ENCODE measurements at places on chromosomes 2 and 18.

GRCh38 chr2:143842836-143843235 lies 677.1 kb downstream of the ZEB2 start:
- no peaks in the 10 kb centered on the region for H3K4me1 ChIP-seq
- DNase-seq: no peak
- H3K36me3 ChIP-seq: no peaks in the 10 kb centered on the region

GRCh38 chr2:62227386-62228075 lies 31.6 kb downstream of the B3GNT2 start:
- no peak overlapping the region for H3K27ac ChIP-seq
- H3K4me3 ChIP-seq: no peak overlapping the region
- H3K36me3 ChIP-seq: peaks cover 2% of the 10 kb centered on the region
- H3K27me3 ChIP-seq: no peaks in the 10 kb centered on the region

DNA sequence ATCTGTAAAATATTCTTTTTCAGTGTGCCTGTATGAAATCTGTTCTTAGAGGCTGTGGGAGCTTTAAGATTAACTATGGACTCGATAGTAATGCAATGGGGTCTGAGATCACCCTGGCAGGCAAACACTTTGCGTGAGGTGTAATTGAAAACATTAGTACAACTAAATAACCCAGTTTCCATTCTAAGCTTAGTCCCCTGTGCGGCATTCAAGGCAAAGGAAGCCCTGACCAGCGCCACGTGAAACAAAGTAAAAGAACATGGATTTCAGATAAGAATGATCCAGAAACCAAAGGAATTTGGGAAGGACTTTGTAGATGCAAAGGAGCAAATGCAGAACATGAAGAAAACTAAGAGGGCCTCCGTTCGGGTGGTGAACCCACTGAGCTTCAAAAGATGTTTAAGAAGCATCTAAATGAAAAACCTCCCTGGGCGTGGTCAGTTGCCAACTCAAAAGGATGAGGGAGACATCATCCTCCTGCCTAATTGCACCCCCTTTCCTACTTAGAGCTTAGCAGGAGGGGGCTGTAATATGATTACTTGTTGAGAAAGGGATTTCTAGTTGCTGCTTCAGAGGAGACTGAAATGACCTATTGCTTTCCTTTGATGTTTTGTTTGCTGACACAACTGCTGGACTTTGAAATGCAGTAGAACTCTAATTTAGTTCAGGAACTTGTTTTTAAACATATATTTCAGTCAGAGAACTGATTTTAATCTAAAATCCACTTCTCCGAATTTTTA lies 7.9 kb upstream of the CETN1 start:
- H3K4me3 ChIP-seq: no peak overlapping the region
- no peak overlapping the region for H3K27ac ChIP-seq
- no peak for DNase-seq
- no peaks in the 10 kb centered on the region for H3K36me3 ChIP-seq
- peaks cover 37% of the 10 kb centered on the region for H3K27me3 ChIP-seq

- peaks cover 15% of the 10 kb centered on the region for H3K4me1 ChIP-seq
- no peak overlapping the region for H3K27ac ChIP-seq
- DNase-seq: no peak
- H3K36me3 ChIP-seq: no peaks in the 10 kb centered on the region
- peaks cover 59% of the 10 kb centered on the region for H3K27me3 ChIP-seq
Observed at GRCh38 chr2:236177604-236177966, 9.4 kb upstream of the GBX2 start.

GRCh38 chr2:110929528-110929927 lies 191.2 kb upstream of the BCL2L11 start:
- H3K27ac ChIP-seq: no peak overlapping the region
- H3K4me1 ChIP-seq: no peaks in the 10 kb centered on the region
- H3K4me3 ChIP-seq: no peak overlapping the region

DNA sequence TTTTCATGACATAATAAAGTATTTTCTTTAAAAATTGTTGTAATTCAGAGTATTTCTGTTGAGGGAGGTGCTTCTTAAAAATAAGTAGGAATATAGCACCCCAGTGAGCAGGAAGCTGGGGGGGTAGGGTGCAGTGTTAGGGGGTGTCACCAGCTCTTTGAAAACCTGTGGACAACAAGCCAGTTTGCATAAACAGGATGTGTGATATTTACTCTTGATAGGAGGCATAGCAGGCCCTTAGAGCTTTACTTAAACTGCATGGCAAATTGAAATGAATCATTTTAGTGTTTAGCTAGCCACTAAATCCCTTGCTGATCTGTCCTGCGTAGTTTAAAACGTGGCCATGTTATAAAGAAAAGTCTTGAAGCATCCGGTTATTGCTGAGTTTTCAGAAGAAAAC lies 8.4 kb downstream of the TGIF1 start:
- H3K4me1 ChIP-seq: peaks cover 29% of the 10 kb centered on the region
- H3K36me3 ChIP-seq: peaks cover 8% of the 10 kb centered on the region
- H3K4me3 ChIP-seq: peak overlapping the region; percentile 70

DNA sequence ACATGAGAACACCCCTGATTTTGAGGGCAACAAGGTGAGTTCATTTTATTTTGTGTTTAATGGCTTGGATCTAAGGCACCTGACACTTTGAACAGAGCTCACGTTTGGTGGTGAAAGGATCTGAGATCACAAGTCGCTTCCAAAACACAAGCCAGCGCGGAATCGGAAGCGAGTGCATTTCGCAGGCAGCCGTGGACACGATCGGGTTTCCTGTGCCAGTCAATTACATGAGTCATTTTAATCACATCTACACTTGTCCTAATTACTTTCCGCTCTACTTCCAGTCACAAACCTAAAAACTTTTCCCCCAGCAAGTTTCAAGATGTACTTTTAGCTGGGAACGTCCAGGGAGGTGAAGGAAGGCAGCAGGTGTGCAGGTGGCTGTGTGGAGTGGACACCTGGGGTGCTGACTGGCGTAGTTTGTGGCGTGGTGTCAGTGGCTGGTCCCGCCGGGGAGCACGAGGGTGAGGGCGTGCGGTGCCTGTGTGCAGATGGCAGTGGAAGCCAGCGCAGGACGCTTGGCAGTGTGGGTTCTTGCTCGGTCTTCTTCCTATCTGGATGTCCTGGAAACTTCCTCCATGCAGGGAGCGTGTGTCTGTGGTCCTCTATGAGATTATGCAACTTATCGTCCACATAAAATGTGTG lies 75.6 kb downstream of the DCDC2C start:
- no peak overlapping the region for H3K27ac ChIP-seq
- H3K27me3 ChIP-seq: peaks cover 38% of the 10 kb centered on the region
- no peaks in the 10 kb centered on the region for H3K36me3 ChIP-seq
- no peak for DNase-seq
- H3K4me3 ChIP-seq: no peak overlapping the region
- H3K4me1 ChIP-seq: peaks cover 4% of the 10 kb centered on the region

DNA sequence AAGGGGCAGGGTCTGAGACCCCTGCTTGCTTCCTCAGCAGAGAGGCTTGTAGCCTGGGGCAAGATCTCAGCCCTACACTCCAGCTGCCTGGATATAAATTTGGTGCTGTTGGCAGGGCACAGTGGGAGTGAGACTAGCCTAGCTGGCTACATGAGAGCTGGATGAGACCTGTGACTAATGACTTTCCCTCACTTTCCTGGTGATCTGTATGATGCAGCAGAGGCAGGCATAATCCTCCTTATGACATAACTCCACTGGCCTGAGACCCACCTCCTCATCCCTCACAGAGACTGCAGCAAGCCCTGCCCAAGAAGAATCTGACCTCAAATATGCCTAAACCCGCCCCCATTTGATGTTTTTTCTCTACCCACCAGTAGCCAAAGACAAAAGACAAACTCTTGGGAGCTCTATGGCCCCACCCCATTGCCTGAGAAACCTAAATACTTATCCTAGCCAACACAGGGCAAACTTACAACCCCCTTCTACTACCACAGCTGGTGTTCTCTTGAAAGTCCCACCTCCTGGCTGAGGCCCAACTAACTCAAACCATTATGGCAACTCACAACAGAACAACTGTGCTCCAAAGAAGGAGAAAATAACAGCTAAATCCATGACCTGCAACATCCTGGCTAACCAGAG lies 102.7 kb downstream of the NR4A2 start:
- DNase-seq: no peak
- no peak overlapping the region for H3K4me3 ChIP-seq
- H3K27me3 ChIP-seq: no peaks in the 10 kb centered on the region
- no peaks in the 10 kb centered on the region for H3K36me3 ChIP-seq

DNA sequence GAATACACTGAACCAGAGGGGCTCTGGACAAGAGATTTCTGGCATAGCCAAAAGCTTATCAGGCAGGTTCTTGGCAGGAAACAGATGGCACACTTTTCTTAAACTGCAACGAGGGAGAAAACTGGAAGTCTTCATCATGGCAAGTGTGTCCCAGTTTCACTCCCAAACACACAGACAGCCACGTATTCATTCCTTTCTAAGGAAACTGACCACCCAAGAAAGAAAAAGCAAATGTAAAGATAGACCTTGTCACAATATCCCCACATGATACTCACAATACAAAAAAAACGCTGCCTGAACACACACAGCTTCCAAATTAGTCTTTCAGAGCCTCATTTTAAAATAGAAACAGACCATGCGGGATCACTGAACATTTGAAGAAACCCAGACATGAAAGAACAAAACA lies 40.6 kb upstream of the RTTN start:
- DNase-seq: no peak
- no peaks in the 10 kb centered on the region for H3K36me3 ChIP-seq
- H3K4me3 ChIP-seq: no peak overlapping the region
- H3K4me1 ChIP-seq: no peaks in the 10 kb centered on the region
- no peaks in the 10 kb centered on the region for H3K27me3 ChIP-seq

DNA sequence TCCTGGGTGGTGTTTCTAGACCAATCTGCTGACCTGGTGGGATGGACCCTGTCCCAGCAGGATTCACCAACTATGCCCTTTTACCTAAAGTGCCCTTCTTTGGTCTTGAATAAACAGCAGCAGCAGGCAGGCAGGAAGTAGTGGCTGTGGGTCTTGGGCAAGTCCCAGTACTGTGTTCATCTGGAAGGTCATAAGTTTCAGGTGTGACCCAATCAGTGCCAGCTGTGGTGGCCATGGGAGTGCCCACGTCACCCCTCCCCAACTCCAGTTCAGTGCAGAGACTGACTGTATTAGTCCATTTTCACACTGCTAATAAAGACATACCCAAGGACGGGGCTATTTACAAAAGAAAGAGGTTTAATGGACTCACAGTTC lies 148.3 kb upstream of the SRD5A2 start:
- H3K4me1 ChIP-seq: no peaks in the 10 kb centered on the region
- no peak overlapping the region for H3K27ac ChIP-seq
